Anterior cingulate cortex (tissue), 58 donors: ENCODE measurements at places on chromosomes 3 and 15.

GRCh38 chr3:121624147-121624899, 31.1 kb downstream of the FBXO40 start:
- no peak for DNase-seq

DNA sequence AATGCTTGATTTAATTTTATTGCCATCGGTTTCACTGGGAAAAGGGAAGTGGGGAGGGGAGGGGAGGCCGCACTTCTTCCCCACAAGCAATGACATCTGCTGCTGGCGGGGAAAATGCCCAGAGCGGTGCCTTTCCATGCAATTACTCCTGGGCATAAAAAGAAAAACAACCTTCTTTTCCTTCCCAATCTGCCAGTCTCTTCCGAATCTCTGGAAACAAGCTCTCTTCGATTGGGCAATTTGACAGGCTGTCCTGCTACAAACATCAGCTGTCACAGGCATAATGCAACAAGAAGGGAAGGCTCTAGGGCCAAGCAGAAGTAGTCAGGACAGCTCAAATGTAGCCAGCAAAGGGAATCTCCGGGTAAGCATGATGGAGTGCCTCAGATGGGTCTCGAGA, 93.4 kb upstream of the STRIT1 start:
- DNase-seq = no peak

DNA sequence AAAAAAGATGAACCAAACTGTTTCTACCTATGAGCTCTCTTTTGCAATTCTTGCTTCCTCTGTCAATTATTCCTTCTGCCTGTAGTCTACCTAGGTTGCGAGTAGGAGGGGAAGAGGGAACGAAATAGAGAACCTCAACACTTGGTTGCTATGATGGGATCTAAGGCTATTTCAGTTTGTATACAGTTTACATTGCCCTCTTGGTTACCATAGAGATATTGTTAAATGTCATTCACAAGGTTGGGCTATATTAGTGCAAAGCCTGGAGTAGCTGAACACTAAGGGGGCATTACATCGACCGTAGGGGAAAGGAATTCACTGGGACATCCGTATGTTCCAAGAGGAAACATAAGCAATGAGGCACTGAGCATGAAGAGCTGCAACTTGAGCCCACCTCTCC, 276.9 kb downstream of the GBE1 start:
- DNase-seq = no peak

DNA sequence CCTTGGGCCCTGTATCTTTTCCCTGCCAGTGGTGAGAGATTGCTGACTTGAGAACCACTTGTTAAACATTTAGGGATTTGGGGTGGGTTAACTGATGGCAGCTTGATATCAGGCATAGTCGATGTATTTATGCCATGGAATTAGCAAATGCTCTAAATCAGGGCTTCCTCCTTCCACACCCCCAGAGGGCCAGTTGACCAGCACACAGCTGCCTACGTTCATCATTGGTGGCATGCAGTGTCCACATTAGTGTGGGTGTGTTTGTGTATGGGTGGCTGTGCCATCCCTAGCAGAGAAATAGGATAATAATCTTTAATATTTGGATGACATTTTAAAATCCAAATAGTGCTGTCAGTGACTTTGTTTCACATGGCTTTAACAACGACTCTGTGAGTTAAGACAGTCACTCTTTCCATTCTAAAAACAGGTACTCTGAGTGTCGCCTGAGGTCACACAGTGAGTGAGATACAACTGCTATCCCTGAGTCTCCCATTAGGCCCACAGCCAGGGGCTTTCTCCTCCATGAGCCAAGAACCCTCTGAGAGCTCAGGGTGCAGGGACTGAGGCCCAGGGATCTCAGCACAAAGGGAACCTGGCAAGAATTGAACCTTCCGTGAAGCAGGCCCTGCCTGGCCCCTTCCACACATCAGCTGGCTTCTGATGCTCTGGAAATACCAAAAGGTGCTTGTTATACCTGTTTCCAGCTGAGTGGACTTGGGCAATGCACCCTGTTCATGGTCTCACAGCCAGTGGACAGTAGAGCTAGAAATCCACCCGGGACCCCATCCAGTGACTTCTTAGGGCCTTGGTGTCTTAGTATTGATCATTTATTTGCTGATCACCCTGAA, 4.3 kb upstream of the LTF start:
- no peak for DNase-seq

GRCh38 chr15:29149738-29150075, 119.9 kb downstream of the NSMCE3 start:
- DNase-seq = no peak
